Foreskin keratinocyte (primary cell): ENCODE measurements at places on chromosomes 13 and 19. TPM values are rescaled to one million over a fixed set of nuclear protein-coding genes. Genes with fewer than 3 reads are reported as not detected.

DNA sequence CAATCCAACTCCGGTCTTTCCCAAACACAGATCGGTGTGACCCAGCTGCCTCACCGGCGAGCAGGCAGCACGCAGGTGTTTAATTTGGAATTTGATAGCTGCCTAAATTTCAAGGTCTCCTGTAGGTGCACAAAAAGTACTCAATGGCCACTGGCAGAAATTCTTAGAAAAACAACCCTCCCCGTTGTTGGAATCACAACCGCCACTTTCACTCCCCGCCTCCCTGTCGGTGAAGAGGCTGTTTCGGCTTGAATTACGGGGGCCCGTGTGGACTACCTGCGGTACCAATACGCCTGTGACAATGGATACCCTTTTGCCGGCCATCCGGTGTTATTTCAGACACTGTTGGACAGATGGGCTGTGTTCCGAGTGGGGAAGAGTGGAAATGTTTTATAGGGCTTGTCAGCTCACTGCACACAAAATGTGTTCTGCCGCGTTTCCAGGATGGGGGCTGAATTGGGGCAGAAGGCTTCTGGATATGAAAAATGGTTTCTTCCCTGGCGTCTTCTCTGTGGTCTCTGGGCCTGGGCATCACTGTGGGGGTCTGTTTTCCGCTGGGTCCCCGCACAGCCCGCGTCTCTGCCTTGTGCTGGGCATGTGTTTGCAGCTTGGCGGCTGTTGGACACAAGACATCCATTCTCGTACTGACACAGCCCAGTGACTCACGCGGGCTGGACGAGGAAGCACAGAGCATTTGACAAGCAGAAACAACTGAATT is 45.4 kb downstream of the ZIC5 start:
- DNase-seq, result no peak

DNA sequence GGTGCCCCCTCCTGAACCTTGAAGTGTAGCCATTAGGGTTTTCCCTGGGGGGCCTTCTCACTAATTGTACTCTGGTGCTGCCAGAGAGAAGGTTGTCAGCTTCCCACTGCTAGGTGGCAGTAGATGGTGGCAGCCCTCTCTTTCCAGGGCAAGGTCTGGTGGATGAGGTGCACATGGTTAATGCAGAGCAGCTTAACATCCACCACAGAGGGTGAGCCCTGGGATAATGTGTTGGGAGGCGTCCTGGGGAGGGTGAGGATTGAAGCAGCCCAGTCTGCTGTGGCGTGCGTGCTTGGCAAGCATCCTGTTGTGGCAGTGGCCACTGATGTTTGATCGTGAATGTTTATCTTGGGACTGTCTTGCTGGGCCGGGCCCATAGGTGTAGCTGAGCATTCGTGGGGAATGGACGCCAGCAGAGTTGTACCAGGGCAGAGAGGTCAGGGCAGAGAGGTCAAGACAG is 5.8 kb downstream of the EGLN2 start:
- DNase-seq, result no peak

DNA sequence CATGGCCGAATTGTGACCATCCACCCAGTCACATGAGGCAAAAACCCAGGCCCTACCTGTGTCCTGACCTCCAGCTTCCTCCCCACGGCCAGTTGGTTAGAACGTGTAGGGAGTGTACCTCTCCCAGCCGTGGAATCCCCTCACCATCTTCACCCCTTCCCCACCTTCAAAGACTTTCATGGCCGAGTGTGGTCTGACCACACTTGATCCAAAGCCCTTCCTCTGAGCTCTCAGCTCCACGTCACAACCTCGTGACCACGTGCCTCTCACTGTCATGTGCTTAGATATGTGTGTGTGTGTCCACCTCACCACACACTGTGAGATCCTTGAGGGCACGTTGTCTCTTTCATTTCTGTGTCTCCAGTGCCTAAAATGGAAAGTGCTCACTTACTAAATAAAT is 48.6 kb upstream of the UBE2L5 start:
- no peak for DNase-seq

CEACAM4 gene
- not detected in 2 replicates for total RNA-seq

FOSB gene
- 1.7 and 2.7 TPM in 2 replicates for total RNA-seq

DNA sequence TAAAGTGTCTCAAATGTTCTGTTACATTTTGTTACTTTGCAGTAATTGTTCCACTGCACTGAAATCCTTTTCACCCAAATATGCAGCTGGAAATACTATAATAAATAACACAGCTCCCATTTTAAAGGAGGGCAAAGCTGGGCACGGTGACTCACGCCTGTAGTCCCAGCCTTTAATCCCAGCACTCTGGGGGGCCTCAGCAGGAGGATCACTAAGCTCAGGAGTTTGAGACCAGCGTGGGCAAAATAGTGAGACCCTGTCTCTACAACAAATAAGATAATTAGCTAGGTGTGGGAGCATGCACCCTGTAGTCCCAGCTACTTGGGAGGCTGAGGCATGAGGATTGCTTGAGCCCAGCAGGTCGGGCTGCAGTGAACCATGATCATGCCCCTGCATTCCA is 7.5 kb upstream of the UBAC2 start:
- DNase-seq, result no peak

CLEC4M gene
- total RNA-seq, result not detected in 2 replicates
